HuH-7.5 (cell line): ENCODE measurements at places on chromosomes 1 and 21.

GRCh38 chr1:179817789-179818188, 59.8 kb downstream of the TOR1AIP2 start:
- no peak for DNase-seq

GRCh38 chr1:178564086-178564782, 51.3 kb downstream of the TEX35 start:
- DNase-seq: no peak

GRCh38 chr1:55216096-55216495, 932 bp upstream of the USP24 start:
- DNase-seq: no peak

- no peak for DNase-seq
Measured at GRCh38 chr1:161506336-161507223, 1.3 kb downstream of the FCGR2A start.

DNA sequence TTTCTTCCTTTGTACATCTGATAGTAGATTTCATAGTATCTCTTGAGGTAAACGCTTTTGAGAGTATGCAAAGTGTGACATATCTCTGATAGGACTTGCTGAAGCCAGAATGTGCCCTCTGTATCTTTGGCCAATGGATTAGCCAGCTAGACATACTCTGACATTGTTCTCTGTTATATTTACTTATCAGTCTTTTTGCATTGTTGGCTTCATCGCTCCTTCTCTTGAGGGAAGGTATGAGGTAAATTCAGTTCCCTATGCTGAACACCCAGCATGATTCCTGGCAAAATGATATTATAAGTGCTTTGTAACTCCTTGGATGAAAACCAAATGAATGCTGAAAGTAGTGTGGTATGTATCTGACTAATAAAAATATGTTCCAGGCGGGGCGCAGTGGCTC, 163.2 kb upstream of the CACYBP start:
- DNase-seq: no peak

DNA sequence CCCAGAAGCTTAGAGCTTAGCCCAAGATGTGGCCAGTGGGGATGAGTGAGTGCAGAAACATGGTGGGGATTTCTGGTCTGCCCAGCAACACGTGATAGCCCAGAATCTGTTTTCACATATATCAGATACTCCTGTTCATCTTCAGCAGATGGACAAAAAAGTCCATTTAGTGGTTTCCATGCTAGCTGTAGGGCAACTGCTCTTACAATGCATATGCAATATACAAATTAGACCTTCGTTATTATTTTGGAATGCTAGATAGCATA, 96.9 kb upstream of the SGIP1 start:
- DNase-seq: no peak

DNA sequence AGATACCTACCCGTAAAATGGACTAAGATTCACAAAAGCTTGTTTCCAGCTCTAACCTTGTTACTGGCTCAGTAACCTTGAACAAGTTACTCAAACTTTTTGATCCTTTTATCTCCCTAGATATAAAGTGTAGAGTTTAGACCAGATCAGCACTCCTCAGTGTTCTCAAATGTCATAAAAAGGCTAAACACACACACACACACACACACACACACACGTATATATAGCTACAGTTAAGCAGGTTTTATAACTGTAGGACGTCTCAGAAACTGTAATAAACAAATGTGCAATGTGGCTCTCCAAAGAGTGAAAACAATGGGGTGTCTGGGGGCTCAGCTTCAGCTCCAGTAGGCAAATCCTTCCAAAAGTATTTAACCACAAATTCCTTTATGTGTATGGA, 34.0 kb downstream of the KCNJ15 start:
- no peak for DNase-seq

DNA sequence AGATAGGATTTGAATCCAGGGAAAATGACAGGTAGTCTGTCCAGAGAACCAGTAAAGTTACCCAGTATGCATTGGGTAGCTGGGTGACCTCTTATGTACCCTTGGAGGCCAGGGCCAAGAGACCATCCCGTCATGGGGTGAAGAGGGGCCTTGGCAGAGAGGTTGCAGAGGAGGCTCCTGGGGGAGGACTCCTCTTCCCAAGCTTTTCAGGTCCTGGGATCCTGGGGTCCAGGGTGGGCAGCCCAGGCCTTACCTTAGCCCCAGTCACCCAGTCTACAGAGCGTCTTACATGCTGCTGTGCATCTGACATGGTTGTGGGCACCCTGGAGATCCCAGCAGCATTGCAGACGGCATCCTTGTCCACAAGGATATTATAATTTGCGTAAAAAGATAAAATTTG, 14.0 kb downstream of the PMF1 start:
- DNase-seq: no peak

GRCh38 chr1:119326251-119326650, 42.3 kb upstream of the HAO2 start:
- no peak for DNase-seq

- DNase-seq: no peak
Measured at GRCh38 chr1:203040513-203041275, 14.4 kb downstream of the PPFIA4 start.

- no peak for DNase-seq
Measured at GRCh38 chr1:56890229-56890628, 35.6 kb downstream of the C8A start.

GRCh38 chr21:46435786-46436227, 22.9 kb upstream of the DIP2A start:
- no peak for DNase-seq

- no peak for DNase-seq
Measured at GRCh38 chr1:27569088-27569460, 34.9 kb downstream of the AHDC1 start.

DNA sequence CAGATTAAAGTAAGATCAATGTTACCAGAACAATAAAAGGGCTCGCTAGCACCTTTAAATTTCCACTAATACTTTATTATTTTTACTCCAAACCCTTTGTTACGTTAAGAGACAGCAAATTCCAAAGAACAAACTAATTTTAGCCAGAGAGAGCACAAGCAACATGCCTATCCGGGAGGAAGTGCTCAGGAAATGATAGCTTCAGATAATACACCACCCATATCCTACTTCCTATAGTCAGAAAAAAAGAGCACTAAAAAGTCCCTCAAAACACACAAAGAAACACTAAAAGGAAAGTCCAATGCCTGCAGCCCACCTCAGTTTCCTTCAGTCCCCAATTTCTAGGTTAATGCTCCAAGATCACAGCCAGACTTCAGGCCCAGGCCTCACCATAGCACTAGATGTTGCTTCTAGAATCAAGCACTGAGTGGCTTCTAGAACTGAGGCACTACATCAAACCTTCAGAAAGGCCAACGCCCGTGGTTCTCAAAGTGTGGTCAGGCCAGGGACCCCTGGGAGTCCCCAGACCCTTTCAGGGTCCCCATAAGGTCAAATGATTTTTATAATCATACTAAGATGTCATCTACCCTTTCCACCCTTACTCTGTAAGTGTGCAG, 142.6 kb downstream of the PSMG1 start:
- DNase-seq: no peak

DNA sequence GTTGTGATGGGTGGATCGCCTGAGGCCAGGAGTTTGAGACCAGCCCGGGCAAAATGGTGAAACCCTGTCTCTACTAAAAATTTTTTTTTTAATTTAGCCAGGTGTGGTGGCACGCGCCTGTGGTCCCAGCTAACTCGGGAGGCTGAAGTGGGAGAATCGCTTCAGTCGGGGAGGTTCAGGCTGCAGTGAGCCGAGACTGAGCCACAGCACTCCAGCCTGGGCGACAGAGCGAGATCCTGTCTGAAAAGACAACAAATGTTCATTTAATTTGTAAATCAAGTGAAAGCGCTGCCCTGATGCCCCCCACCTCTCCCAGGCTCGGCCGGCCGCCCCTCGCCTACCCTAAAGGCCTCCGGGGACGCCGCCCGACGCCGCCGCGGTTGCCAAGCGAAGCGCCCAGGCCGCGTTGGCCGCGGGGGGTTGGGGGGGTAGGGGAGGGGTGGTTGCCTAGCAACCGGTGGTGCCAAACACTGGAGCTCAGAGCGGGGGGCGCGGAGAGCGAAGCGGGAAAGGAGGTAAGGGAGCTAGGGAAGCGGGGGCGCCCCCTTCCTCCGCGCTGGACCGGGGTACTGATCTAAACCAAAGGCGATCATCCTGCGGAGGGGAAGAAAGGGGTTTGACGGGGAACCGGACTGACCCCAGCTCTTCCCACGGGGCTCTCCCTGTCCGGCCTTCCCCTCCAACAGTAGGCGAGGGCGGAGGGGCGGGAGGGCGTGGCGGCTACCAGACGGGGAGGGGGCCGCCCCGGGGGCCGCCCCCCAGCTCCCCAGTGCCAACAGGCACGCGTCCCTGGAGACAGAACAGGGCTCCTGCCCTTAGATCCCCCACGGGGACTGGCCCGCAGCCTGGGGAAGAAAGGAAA, at the start of gene TEKT2:
TSS of gene TEKT2 (plus strand) at position 460 of the 862 bp plus-strand sequence. CDS start 828 bp downstream, outside the sequence.
- no peak for DNase-seq

DNA sequence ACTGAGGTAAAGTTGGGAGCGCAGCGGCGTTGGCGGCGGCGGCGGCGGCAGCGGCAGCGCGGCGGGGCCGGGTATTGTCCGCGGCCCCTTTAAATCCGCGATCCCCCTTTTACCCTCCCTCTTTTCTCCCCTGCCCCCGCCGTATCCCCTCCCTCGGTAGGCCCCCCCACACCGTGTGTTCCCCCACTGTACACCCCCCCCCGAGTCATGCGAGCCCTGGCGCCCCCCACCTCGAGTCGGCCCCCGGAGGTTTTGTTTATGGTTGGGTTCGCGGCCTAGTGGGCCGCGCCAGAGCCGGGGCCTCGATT, 169 bp downstream of the UBAP2L start:
- DNase-seq: no peak

GRCh38 chr1:8764293-8764937, 53.0 kb downstream of the RERE start:
- no peak for DNase-seq

DNA sequence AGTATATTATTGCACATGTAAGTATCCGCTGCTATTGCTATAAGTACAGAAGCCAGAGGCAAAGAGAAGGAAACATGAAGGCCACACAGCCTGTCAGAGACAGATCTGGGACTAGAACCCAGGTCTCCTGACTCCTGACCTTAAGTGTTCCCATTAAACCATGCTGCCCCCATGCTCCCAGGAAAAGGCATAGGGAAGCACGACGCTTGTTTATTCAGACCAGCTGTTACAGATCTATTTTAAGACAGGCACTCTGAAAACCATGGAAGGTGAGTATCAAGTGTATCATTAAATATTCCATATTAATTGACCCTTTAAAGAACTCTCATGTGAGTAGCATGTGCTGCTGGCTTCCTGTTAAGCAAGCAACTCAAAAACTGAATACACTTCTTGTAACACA, 11.4 kb downstream of the VAV3 start:
- no peak for DNase-seq
